Activated CD8-positive, alpha-beta T cell treated with anti-CD3 and anti-CD28 coated beads, Interleukin-2, amount 10 ng/mL, durations not matched to agents 7 days and 5 days (primary cell): ENCODE measurements at places on chromosomes 11 and 22. TPM values are rescaled to one million over a fixed set of nuclear protein-coding genes. Genes with fewer than 3 reads are reported as not detected.

SSTR3 gene
- 3.6 TPM for total RNA-seq

SLC7A4 gene
- 0.16 TPM for total RNA-seq

NEU3 gene
- total RNA-seq, result 15.8 TPM

TTC12 gene
- 4.5 TPM for total RNA-seq

NCAPH2 gene
- 146 TPM for total RNA-seq

SLC22A9 gene
- total RNA-seq, result not detected

LMNTD2 gene
- 0.34 TPM for total RNA-seq

MUC6 gene
- not detected for total RNA-seq

INPP5J gene
- total RNA-seq, result not detected

USP2 gene
- total RNA-seq, result 0.68 TPM

CDHR5 gene
- total RNA-seq, result not detected

CELSR1 gene
- total RNA-seq, result not detected

DNA sequence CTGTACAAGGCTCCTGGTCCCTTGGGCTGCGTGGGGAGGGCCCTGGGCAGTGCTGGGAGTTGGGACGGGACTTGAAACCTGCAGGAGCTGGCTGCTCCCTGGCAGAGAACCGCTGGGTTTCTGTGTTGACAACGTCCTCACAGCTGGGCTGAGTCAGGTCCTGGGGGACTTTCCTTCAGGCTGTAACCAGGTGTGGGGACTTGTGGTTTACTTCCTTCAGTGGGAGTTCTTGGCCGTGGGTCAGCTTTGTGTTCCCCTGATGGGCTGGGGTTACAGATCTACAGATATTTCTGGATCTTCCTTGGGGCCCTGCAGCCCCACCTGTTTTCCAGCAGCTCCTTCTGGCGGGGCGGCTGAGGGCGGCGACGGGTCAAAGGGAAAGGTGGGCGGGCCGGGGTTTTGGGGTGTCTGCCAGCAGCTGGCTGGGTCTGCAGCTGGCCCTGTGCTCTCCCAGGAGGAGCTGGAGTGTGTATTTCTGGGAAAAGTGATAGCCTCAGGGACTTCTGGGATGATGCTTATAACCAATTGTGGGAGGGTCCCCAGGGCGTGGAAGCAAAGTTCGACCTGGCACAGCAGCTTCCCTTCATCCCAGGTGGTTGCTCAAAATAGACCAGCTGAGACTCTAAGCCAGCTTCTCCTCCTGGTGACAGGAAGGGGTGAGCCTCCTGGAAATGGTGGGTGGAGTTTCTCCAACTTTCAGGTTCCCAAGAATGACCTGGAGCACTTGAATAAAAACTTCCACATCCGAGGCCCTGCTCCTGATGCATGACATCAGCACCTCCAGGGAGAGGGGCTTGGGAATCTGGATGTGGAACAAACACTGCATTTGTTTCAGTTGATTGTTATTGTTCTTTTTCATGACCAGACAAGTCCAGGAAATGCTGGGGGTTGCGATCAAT is 19.1 kb downstream of the ST14 start:
- no peaks in the 10 kb centered on the region for H3K36me3 ChIP-seq
- no peak overlapping the region for H3K4me3 ChIP-seq
- H3K27me3 ChIP-seq, result peaks cover 3% of the 10 kb centered on the region
- H3K4me1 ChIP-seq, result no peaks in the 10 kb centered on the region

DNA sequence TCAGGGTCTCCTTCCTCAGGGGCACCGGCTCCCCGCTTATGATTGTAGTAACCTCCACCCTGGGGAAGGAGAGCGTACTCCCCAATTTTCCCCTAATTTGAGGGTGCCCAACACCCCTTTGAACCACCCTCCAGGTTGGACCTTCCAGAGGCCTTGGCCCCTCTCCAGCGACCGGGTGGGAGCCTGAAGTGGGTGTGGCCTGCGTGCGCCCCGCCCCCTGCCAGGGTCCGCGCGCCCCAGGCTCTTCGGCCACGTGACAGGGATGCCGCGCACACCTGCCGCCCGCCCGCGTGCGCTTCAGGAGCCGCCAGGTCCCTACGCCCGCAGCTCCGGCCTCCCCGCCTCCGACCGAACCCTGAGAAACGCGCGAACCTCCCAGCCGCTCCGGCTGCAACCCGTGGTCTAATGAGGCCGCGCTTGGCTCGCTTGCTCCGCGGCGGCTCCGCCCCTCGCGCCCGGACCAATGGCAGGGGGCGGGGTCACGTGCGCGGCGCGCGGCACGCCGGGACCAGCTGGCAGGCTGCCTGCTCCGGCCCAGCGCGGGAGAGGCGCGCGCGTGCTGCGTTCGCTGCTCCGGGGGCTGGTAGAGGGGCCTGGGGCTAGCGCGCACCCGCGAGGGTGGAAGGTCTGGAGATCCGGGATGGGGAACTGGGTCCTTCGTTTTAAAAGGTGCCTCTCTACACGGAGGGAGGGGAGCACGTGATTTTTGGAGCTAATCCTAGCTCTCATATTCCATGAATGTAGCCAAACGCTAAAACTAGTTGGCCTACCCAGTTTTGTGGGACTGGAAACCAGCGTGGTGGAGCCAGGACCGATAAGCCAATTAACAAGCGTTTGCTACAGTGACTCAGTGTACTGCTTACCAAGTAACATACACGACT is at the start of gene FOXRED2:
Gene FOXRED2, minus strand, starts transcription at position 404 of the 881 bp plus-strand sequence. CDS start 618 bp downstream, outside the sequence.
- peak; percentile 93 for DNase-seq
- peak within 1 kb of the TSS; percentile 66 for H3K4me3 ChIP-seq
- peaks cover 20% of the 10 kb centered on the region for H3K4me1 ChIP-seq
- H3K27me3 ChIP-seq, result no peaks in the 10 kb centered on the region
- H3K27ac ChIP-seq, result peak within 1 kb of the TSS; percentile 72

DNA sequence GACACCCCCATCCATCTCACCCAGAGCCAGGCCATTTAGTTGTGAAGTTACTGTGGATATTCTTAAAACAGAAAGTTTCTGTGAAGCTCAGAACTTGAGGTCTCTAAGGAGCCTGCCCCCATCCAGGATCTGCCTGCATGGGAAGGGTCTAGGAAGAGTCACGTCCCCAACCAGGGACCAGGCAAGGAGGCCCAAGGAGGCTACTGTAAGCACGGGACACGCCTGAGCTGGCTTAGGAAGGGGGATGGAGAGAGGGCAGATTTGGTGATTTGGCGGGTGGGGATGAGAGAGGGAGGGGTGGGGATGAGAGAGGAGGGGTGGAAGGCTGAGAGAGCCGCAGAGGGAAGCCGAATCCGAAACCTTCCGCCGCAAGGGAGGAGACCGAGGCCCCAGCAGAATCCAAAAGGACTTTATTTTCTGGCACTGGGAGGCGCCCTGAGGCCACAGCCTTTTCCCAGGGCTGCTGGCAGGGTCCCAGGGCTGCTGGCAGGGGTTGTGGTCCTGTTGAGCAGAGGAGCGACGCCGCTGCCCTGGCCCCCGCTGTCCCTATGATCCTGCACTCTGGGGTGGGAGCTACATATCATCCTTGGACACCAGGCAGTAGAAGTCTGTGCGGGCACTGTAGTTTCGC is 9.4 kb downstream of the SIGIRR start:
- peaks cover 16% of the 10 kb centered on the region for H3K4me1 ChIP-seq
- no peaks in the 10 kb centered on the region for H3K27me3 ChIP-seq
- DNase-seq, result no peak
- peak overlapping the region; percentile 69 for H3K27ac ChIP-seq

DNA sequence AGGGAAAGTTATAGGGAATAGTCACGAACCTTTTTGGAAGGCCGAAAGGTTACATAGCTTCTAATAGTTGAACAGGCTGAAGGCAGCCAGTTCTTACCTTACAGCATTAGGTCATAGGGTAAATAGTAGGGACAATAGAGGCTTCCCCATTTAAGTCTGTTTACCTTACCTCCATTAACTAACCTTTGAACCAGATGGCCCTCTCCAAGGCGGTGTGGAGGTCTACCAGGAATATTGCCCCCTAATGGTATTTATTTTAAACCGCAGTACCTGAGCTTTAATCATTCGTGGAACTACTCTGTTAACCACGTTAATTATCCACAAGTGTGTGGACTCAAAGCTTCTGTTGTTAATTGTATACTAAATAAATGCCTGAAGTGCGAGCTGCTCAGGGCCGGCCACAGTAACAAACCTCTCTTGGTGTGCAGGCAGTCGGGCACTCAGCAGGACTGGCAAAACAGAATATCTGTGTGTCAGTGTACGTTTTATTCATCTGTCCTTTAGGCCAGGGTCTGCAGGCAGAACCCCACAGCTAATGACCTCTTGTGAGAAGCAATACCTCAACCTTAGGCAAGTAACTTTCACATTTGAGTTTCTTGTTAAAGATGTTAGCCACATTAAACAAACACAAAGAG is 81.7 kb downstream of the PRCP start:
- H3K36me3 ChIP-seq, result no peaks in the 10 kb centered on the region
- no peak overlapping the region for H3K27ac ChIP-seq
- H3K27me3 ChIP-seq, result peaks cover 11% of the 10 kb centered on the region

DNA sequence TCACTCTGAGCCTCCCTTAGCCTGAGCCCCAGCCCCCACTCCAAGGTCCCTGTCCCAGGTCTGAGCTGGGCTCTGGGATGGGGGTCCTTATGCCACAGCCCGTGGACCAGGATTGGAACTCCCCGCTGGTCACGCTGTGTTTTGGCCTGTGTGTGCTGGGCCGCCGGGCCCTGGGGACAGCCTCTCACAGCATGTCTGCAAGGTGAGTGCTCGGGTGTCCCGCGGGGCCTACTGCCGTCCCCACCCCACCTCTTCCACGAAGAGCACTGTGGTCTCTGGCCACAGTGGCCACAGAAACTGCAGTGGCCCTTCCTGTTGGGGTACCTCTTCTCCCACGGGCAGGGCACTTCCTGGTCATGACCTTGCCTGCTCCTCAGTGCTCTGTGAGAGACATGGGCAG is 3.5 kb upstream of the SIPA1 start:
- H3K4me1 ChIP-seq, result peaks cover 46% of the 10 kb centered on the region
- no peak overlapping the region for H3K4me3 ChIP-seq
- H3K27me3 ChIP-seq, result no peaks in the 10 kb centered on the region

- no peaks in the 10 kb centered on the region for H3K36me3 ChIP-seq
- H3K27me3 ChIP-seq, result no peaks in the 10 kb centered on the region
- peak; percentile 47 for DNase-seq
- no peaks in the 10 kb centered on the region for H3K4me1 ChIP-seq
- H3K4me3 ChIP-seq, result no peak overlapping the region
- H3K27ac ChIP-seq, result no peak overlapping the region
Measured at GRCh38 chr22:34414467-34415440, 494.5 kb upstream of the LARGE1 start.

GRCh38 chr11:93330446-93330984 is at the start of gene DEUP1:
Gene DEUP1, plus strand, starts transcription at chr11:93330742. Its CDS starts 1,518 bp downstream, at chr11:93332260.
- H3K27me3 ChIP-seq, result peaks cover 30% of the 10 kb centered on the region
- H3K36me3 ChIP-seq, result no peaks in the 10 kb centered on the region
- DNase-seq, result peak; percentile 26
- peak within 1 kb of the TSS; percentile 36 for H3K4me3 ChIP-seq
- H3K4me1 ChIP-seq, result peaks cover 7% of the 10 kb centered on the region

DNA sequence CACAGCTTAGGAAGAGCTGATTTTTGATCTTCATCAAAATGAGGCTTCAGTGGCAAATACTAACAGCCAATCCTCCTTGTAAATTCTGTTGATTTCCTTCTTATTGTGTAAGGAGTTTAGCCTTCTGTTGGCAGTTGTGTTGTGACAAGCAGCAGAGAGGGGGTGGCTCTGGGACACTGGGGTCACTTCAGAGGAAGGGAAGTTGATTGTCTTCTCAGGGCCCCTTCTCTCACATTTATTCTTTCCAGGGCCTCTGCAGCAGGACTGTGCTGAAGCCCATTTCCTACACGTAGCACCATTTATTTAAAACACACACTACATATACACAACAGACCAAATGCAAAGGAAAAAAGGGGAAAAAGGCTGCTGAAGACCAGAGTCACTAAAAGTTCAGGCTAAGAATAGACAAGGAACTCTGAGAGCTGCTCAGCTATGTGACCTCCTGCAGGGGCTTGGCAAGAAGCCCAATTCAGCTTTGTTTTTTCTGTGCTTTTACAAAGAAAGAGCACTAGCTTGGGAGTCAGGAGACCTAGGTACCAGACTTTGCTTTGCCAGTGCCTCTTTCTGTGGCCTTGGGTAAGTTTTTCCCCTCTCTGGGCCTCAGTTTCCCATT is 28.3 kb upstream of the UPB1 start:
- H3K27ac ChIP-seq, result no peak overlapping the region
- no peak overlapping the region for H3K4me3 ChIP-seq
- H3K27me3 ChIP-seq, result no peaks in the 10 kb centered on the region
- no peaks in the 10 kb centered on the region for H3K36me3 ChIP-seq
- DNase-seq, result no peak
- H3K4me1 ChIP-seq, result peaks cover 6% of the 10 kb centered on the region

DNA sequence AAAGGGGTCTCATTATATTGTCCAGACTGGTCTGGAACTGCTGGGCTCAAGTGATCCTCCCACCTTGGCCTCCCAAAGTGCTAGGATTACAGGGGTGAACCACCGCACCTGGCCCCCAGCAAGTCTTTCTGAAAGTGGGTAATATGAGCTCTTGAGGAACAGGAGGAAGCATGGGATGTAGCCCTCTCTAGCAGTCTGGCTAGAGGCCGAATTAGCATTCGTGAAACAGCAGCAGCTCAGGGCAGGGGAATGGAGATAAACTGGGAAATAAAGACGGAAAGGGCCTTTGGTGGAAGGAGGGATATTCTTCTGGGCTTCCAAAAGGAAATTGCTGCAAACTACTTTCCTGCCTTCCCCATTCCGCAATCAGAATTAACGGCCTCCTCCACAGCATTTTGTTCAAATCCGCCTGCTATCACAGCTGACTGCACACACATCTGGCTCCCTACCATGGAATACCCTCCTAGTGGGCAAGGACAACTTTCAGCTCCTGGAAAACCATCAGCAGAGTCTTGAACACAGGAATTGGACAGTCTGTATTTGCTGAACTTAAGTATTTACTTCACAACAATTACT is 44.3 kb downstream of the MICAL3 start:
- peak overlapping the region; percentile 70 for H3K4me3 ChIP-seq
- no peak overlapping the region for H3K27ac ChIP-seq
- no peak for DNase-seq
- peaks cover 40% of the 10 kb centered on the region for H3K4me1 ChIP-seq

GRCh38 chr11:119529936-119530335 is 107.0 kb upstream of the THY1 start:
- H3K27ac ChIP-seq, result no peak overlapping the region
- H3K4me1 ChIP-seq, result no peaks in the 10 kb centered on the region
- no peaks in the 10 kb centered on the region for H3K27me3 ChIP-seq
- H3K4me3 ChIP-seq, result no peak overlapping the region
- DNase-seq, result no peak

GRCh38 chr11:70952191-70952590 is 300.2 kb downstream of the SHANK2 start:
- H3K36me3 ChIP-seq, result no peaks in the 10 kb centered on the region
- no peaks in the 10 kb centered on the region for H3K4me1 ChIP-seq
- no peak for DNase-seq
- H3K27ac ChIP-seq, result no peak overlapping the region

GRCh38 chr11:74672332-74672955 is 58.8 kb downstream of the CHRDL2 start:
- no peaks in the 10 kb centered on the region for H3K4me1 ChIP-seq
- H3K27me3 ChIP-seq, result no peaks in the 10 kb centered on the region
- no peak for DNase-seq
- no peaks in the 10 kb centered on the region for H3K36me3 ChIP-seq
- no peak overlapping the region for H3K27ac ChIP-seq

GRCh38 chr22:37470087-37470445 is 16.1 kb downstream of the MFNG start:
- H3K27ac ChIP-seq, result no peak overlapping the region
- peaks cover 12% of the 10 kb centered on the region for H3K4me1 ChIP-seq
